ENCODE measurements at places on chromosomes 3 and 15.

DNA sequence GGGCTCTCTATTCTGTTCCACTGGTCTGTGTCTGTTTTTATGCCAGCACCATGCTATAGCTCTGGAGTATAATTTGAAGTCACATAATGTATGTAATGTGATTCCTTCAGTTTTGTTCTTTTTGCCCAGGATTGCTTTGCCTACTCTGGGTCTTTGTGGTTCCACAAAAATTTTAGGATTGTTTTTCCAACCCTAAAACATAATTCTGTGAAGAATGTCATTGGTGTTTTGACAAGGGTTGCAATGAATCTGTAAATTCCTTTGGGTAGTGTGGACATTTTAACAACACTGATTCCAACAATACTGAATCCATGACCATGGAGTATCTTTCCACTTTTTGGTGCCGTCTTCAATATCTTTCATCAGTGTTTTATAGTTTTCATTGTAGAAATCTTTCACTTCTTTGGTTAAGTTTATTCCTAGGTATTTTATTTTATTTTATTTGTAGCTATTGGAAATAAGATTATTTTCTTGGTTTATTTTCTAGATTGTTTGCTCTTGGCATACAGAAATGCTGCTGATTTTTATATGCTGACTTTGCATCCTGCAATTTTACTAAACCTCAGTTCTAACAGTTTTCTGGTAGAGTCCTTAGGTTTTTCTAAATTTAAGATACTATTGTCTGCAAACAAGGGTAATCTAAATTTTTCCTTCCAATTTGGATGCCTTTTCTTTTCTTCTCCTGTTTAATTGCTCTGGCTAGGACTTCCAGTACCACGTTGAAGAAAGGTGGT lies 29.7 kb downstream of the TJP1 start:
- no peak for DNase-seq

GRCh38 chr15:41653760-41654159 lies 6.4 kb upstream of the MGA start:
- DNase-seq, result no peak

DNA sequence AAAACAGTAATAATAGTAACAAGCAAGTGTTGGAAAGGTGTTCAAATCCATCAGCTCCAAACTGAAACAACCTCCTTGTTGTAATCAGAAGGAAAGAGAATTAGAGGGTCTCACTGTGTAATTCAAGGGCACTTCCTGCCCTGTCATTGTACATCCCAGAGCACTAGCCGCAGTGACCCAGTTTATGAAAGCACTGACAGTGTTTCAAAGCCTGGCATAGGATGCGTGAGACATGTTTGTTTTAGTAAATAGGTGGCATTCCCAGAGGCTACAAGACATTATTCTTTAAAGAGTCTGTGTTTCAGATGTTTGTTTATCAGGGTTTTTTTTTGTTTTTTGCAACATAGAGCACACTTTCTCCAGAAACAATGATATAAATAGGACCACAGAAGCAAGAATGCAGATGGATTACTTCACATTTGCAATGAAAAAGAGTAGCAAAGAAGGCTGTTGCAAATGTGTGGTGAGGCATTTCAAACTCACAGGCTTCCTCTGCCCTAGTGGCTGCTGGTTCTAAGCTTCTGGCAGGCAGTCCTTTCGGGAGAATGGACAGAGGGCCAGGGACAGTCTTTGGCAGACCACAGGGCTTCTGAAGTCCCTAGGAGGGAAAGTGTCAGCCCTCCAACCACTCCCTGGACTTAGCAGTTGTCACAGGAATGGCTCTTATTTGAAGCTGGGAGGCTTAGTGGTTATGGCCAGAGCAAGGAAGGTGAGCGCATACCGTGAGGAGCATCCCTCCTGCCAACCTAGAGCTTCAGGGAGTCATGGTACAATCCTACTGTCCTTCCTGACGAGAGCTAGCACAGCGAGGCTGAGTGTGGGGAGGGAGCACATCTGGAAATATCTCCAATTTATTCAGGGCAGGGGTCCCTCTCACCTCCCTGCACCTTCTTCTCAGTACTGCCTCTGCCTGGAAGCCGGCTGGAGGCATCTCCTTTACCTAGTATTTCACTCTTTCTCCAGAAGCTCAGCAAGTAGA lies 31.4 kb upstream of the TIPARP start:
- no peak for DNase-seq

DNA sequence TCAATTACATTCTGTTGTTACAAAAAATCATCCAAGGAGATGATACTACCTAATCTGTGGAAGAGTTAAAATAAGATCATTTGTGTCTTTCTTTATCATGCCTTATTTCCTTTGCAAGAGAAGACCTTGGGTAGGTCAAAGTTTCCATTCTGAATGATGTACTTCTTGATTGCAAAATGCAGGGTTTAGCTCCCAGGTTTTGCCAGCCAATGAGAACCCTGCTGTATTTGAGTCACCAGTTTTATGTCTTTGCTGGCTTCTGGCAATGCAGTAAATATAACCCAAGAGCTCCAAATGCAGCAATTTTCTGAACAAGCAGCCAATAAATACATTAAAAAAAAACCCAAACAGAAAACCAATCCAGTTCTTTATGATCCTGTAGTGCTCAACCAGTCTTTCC lies 204.9 kb downstream of the CADPS start:
- no peak for DNase-seq

GRCh38 chr3:58530354-58530865 lies 6.6 kb downstream of the ACOX2 start:
- DNase-seq, result no peak

DNA sequence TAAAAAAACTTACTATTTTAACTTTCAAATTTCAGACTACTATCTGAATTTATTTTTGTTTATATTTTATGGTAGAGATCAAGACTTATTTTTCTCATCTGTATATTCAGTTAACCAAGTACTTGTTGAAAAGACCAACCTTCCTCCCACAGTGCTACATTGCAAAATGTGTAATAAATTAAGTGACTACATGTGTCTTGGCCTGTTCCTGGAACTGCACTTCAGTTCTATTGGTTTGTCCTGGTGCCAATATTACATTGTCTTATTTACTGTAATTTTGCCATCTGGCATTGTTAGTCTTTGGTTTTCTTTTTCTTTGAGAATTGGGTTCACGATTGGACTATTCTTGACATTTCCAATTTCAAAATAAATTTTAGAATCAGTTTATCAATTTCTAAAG lies 138.4 kb upstream of the KCNMB2 start:
- DNase-seq, result no peak

DNA sequence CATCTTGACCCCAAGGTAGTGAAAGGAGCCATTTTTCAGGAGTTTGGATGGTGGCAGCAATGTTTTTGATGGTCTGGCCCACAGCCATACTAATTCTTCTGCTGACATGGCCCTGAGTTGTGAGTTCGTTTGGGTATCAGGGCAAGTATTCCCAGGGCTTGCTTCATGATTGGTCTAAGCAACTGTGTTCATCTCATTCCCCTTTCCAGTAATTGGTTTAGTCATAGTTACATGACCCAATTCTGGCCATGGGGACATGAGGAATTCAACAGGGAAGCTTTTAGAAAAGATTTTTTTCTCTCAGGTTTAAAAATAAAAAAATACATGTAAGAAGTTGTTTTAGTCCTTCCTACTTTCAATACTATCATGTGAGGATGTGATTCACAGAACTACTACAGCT lies 150.5 kb upstream of the NPHP3 start:
- no peak for DNase-seq

- DNase-seq, result no peak
These were observed 3.2 kb downstream of the SEMA6D start for GRCh38 chr15:47720555-47720954.

- no peak for DNase-seq
These were observed 58.8 kb upstream of the GOLGA8B start for GRCh38 chr15:34642247-34642646.

GRCh38 chr3:188241072-188241471 lies 87.1 kb downstream of the LPP start:
- DNase-seq, result no peak

DNA sequence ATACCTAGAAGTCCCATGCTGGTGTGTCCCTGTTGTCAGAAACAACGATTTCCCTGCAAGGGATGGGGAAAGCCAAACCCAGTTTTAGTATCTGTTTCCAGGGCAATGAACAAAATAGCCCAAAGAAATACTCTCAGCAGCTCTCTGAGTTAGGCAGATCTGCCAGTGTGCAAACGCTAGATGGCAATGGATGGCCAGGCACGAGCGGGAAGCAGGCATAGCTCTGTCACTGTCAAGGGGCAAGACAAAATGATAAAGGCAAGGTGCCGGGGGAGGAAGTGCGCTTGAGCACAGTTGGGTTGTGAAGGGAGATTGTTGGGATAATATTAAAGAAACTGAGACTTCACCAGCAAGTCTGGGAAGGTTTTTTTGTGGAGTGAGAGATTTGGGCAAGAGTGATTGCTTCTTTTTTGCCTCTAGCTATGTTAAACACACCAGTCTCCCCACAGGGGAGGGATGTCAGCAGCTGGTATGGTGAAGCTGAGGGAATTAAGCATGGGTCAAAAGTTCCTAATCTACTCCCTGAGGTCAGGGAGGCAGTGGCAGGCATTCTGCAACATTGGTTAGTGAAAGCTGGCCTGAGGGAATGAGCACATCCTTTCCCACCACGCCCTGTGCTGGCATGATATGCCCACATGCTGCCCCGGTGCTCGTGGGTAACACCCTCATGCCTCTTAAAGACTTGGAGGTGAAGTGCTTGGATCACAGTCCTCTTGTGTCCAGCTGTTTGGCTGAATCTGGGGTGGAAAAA lies 117.5 kb downstream of the PDCD6IP start:
- no peak for DNase-seq

GRCh38 chr3:183313351-183313750 lies 60.3 kb downstream of the B3GNT5 start:
- DNase-seq, result no peak

GRCh38 chr3:12413721-12414255 lies 70.5 kb upstream of the TSEN2 start:
- DNase-seq, result no peak

GRCh38 chr15:70474471-70475406 lies 288.6 kb downstream of the UACA start:
- no peak for DNase-seq

- DNase-seq, result peak; percentile 1
These were observed 31.6 kb upstream of the SLC35G2 start for GRCh38 chr3:136787349-136787748.

DNA sequence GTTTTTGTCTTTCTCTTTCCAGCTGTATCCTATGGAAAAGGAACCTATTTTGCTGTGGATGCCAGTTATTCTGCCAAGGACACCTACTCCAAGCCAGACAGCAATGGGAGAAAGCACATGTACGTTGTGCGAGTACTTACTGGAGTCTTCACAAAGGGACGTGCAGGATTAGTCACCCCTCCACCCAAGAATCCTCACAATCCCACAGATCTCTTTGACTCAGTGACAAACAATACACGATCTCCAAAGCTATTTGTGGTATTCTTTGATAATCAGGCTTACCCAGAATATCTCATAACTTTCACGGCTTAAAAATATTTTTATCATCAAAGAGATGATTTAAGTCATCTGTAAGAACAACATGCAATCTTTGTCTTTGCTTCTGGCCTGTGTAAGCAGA lies 44.9 kb upstream of the PARP14 start:
- no peak for DNase-seq

DNA sequence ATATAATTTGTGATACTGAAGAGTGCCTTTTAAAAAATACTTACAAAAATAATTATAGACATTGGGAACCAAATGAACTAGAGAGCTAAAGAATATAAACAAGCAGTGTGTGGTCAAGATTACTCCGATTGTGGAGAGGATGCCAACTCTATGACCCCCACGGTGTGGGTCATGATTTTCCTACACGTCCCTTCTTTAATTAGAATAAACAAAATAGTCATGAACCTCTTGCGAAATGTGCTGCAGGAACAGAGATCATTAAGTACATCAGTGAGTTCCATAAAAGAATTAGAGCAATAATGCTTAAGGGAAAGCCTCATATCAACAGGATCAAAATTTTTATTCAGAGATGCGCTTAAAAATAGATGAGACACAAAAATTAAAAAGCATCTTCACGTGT lies 476.6 kb upstream of the ROBO1 start:
- no peak for DNase-seq

- DNase-seq, result no peak
These were observed 67.8 kb downstream of the RGMA start for GRCh38 chr15:93020976-93021772.

- DNase-seq, result no peak
These were observed 13.6 kb upstream of the COMMD2 start for GRCh38 chr3:149765762-149766334.

- DNase-seq, result no peak
These were observed 121.2 kb upstream of the LSAMP start for GRCh38 chr3:116566478-116566960.

- DNase-seq, result no peak
These were observed 45.0 kb upstream of the WWTR1 start for GRCh38 chr3:149702691-149703441.

DNA sequence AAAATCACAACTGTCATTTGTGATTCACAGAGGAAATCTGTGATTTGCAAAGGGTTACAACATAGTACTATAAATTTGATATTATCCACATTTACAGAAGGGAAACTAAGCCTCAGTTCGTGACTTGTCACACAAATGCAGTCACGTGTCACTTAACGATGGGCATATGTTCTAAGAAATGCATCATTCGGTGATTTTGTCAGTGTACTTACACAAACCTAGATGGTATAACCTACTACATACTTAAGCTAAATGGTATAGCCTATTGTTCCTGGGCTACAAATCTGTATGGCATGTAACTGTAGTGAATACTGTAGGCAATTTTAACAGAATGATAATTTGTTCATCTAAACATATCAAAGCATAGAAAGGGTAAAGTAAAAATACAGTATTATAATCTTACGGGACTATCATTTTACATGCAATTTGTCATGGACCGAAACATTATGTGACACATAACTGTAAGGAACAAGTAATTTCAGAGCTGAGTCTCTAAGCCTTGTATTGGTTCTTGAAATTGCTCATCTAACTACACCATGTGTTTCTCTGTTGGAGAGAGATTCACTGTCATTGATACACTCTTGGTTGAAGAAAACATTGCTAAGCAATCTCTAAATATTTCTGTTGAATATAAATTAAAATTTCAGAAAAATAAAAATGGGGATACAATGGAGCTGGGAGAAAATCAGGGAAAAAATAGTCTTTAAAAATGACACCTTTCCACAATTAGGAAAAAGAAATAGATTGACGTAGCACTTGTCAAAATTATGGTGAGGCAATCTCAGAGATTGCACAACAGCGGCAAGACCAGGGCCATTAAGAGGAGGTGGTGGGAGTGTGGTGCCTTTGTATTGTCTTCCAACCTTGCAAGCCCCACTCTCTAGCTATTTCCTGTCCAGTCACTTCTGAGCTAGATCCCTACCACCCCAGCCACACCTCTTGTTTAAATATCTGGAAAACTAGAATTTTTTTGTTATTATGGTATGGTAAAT lies 645.8 kb upstream of the TBL1XR1 start:
- no peak for DNase-seq
